ENCODE measurements at places on chromosomes 2 and 18.

GRCh38 chr2:104562537-104562936 is 291.4 kb upstream of the POU3F3 start:
- no peak for DNase-seq

GRCh38 chr2:198715302-198715835 is 742.4 kb downstream of the SATB2 start:
- no peak for DNase-seq

DNA sequence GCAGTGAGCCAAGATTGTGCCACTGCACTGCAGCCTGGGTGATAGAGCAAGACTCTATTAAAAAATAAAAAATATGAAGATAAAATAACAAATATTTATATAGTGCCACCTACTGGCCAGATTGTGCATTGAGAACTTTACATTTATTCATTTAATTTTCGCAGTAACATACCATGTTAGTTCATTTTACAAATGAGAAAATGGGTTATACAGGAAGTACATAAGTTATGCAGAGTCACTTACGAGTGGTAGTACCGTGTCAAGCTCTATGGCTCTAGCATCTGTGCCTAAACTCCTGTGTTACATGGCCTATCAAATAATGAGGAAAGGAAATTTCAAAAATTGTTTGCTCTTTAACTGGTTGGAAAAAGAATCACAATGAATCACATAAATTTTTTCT is 27.9 kb downstream of the RIF1 start:
- DNase-seq: no peak

DNA sequence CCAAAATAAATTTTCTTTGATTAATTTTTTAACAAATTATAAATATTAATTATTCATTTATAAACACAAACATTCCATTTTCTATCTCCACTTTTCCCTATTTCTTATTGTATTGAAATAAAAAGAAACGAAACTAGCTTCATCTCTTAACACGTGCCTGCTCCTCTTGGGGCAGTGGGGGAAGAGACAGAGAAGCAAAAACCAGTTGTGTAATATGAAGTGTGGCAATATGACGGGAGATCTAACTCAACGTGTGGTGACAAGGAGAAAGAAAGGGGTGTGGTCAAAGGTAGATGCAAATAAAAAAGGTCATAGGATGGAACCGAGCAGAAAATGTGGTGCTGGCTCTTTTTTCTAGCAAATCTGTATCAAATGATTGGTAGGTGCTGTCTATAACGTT is 106.9 kb upstream of the SLC8A1 start:
- DNase-seq: no peak

- DNase-seq: no peak
These were observed 30.3 kb upstream of the SMCHD1 start for GRCh38 chr18:2625217-2625616.

GRCh38 chr2:45714679-45715078 is 63.2 kb downstream of the PRKCE start:
- DNase-seq: no peak

GRCh38 chr18:40243607-40244006 is 1711.4 kb upstream of the PIK3C3 start:
- no peak for DNase-seq
